ENCODE measurements at places on chromosomes 4 and X. TPM values are rescaled to one million over a fixed set of nuclear protein-coding genes. Genes with fewer than 3 reads are reported as not detected.

Gene DHRSX
- total RNA-seq, result 27.5 TPM

Gene CC2D2A
- 8.7 TPM for total RNA-seq

Gene UGT2A1
- total RNA-seq, result not detected

Gene UGT2B10
- total RNA-seq, result not detected

Gene CXCL3
- total RNA-seq, result 1.8 TPM

Gene TEX13D
- not detected for total RNA-seq

Gene KLHL4
- total RNA-seq, result 2.5 TPM

Gene IL2
- total RNA-seq, result not detected

Gene FGB
- 2.3 TPM for total RNA-seq

Gene ARHGAP36
- total RNA-seq, result not detected

Gene FAM9B
- total RNA-seq, result not detected

Gene BANK1
- total RNA-seq, result 128 TPM

Gene CT55
- not detected for total RNA-seq

Gene TCEAL9
- total RNA-seq, result 30.3 TPM

Gene MOSPD2
- total RNA-seq, result 22.8 TPM

Gene GRIA3
- 0.23 TPM for total RNA-seq

Gene DRD5
- total RNA-seq, result not detected

Gene SLC38A5
- 19.2 TPM for total RNA-seq

Gene FHDC1
- 5.5 TPM for total RNA-seq

Gene PITX2
- total RNA-seq, result not detected

Gene SHROOM4
- 2.3 TPM for total RNA-seq

Gene MAGEE1
- 4.3 TPM for total RNA-seq

Gene IRF2
- 97.0 TPM for total RNA-seq

Gene MXRA5
- total RNA-seq, result 5.8 TPM

Gene KLHL13
- 1.7 TPM for total RNA-seq

Gene EDNRA
- 6.7 TPM for total RNA-seq

Gene CXorf49
- not detected for total RNA-seq

Gene GLRA3
- 0.20 TPM for total RNA-seq

Gene TRMT10A
- 6.2 TPM for total RNA-seq

Gene SUPT20HL1
- not detected for total RNA-seq

Gene ARL9
- not detected for total RNA-seq

Gene RBM47
- total RNA-seq, result 77.5 TPM

Gene HSFX3
- total RNA-seq, result not detected

Gene LDB2
- total RNA-seq, result 207 TPM

Gene SPP1
- total RNA-seq, result 2.5 TPM

Gene UGT2B17
- total RNA-seq, result not detected

Gene AMTN
- total RNA-seq, result not detected

Gene ADH1A
- 0.25 TPM for total RNA-seq

Gene ANK2
- 87.4 TPM for total RNA-seq

Gene SLC25A14
- total RNA-seq, result 12.1 TPM

Gene DIAPH2
- 29.4 TPM for total RNA-seq

Gene EVC2
- 2.4 TPM for total RNA-seq

Gene F8A1
- total RNA-seq, result 27.2 TPM

Gene ADGRG4
- 0.03 TPM for total RNA-seq

Gene TDO2
- 2.4 TPM for total RNA-seq

Gene VCX3A
- total RNA-seq, result not detected

Gene TREX2
- 1.2 TPM for total RNA-seq

Gene CFI
- total RNA-seq, result 66.0 TPM

Gene SPRY1
- 71.3 TPM for total RNA-seq

Gene TMEM31
- total RNA-seq, result not detected

Gene ATP2B3
- not detected for total RNA-seq

Gene SHOX
- total RNA-seq, result not detected

Gene NAP1L2
- 3.9 TPM for total RNA-seq
